ENCODE measurements at places on chromosomes 7 and 10.

- DNase-seq = no peak
Measured at GRCh38 chr10:90274721-90275468, 573.5 kb downstream of the KIF20B start.

- DNase-seq = no peak
Measured at GRCh38 chr10:630581-631073, 58.8 kb downstream of the DIP2C start.

DNA sequence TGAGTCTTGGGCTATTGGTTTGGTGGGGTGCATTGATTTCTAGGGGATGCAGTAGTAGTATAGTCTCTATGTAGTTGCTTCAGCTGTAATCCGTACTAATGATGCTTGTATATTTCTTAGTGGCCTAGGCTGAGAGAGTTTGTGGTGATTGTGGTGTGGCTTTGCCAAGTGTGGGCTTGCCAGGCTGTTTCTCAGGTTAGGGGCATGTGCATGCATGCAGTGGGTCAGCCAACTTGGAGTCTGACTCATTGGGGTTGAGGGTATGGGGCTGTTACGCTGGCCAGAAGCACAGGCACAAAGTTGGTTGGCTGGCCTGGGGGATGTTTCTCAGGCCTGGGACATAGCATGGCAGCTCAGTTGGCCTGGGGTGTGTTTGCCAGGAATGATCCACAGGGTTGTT lies 25.7 kb upstream of the PLA2G12B start:
- DNase-seq = no peak

DNA sequence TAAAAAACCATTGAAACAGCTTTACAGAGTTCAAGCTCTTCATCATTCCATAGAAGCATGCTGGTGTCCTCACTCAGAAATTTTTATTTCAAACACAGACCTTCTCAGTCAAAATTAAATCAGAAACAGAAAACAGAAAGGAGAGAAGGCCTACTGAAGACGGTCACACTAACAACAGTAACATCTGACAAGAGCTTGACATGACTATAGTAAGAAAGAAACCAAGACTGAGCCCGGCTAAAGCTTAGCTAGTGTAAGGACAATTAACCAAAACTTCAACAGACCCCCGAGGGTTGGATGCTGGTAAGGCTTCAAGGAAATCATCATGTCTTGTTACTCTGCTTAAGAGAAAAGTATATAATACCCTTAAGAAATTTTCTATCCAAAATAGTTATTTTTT lies 38.6 kb downstream of the MTPN start:
- no peak for DNase-seq

DNA sequence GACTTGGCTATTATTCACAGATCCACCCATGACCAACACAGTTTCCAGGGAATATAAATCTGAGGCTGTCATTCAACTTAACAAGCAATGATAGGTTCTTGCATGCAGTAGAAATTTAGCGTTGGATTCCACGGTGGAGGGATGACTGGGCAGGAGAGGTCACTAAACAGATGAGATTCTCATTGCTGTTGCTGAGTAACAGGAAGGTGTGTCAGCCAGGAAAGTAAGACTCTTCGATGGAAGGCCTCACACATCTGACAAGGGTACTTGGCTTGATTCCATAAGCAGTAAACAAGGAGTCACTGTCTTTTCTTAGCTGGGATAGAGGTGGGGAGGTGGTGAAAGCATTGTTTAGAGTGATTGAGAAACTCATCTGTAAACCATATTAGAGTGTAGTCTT lies 1152.0 kb downstream of the SORCS3 start:
- DNase-seq = no peak

GRCh38 chr7:11538751-11539299 lies 293.2 kb downstream of the THSD7A start:
- no peak for DNase-seq

DNA sequence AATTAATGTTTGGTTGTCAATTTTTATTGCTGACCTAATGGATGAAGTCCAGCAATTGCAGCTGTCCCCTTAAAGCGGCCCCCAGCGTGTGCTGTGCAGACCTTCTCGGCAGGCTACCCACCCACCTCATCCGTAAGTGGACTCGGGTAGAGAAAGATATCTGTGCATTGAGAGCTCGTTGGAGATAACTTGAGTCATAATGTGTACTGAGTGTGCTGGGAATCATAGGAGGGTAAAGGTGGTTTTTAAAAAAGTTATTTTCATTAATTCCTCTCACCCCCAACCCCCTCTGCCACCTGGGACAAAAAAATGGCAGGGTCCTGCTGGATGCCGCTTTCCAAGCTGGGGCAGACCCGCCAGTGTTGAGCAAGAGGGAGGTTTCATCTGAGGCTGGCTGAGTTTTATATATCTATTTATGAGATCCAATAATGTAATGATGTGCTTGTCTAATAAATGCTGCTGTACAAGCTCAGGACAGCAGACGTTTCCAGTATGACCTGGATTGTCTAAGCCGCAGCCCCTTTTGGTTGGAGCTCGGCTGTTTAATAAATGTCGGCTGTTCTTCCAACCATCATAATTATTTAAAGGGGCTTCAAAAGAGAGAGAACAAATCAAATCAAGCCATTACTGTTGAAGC lies 119.1 kb downstream of the NKX6-2 start:
- DNase-seq = no peak

DNA sequence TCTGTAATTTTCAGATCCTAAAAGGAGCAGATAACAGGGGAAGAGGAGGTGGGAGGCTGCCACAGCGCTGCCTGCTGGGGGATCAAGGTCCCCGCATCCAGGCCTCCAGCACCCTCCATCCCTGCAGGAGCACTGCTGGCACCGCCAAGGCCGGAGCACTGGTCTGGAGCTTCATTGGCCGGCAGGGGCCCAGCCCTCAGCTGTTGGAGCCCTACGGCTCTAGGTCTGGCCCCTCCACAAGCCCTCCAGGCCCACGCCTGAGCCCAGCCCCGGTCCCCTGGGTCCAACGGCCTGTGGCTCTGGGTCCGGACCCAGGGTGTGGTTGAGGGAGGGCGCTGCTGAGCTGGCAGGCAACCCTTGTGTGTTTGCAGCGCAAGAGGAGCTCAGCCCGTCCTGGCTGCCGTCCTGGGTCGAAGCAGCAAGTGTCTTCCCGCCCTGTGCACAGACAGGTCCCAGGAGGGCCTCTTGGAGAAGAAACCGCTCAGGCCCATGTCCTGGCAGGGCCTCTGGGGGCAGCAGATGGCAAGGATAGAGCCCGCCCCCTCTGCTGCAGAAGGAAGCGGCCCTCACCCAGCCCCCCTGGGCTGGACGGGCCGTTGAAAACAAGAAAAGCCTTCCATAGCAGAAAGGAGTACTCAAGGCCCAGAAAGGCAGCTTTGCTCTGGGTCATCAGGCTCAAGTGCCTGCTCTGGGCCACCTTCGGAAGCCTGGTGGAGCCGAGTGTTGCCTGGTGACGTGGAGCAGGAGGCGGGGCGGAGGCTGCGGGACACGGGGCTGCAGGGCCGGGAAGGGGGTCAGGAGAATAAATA lies 54.3 kb upstream of the TNRC18 start:
- DNase-seq = peak; percentile 44

DNA sequence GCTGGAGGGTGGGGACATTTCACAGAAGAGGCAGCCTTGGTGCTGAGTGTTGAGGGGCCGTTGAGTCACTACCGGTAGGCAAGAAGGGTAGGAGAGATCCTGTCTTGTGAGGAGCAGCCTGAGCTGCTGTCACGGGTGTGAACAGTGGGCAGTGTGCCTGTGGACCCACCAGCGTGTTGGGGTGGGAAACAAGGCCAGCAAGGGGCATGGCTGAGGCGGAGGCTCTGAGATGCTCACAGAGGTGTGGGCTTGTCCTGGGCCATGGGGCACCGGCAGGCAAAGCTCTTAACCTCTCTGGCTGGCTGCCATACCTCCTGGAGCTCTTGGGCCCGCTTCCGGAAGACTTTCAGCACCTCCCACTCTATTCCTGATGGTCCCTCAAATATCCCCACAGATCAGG lies 33.6 kb upstream of the SMARCD3 start:
- DNase-seq = no peak

DNA sequence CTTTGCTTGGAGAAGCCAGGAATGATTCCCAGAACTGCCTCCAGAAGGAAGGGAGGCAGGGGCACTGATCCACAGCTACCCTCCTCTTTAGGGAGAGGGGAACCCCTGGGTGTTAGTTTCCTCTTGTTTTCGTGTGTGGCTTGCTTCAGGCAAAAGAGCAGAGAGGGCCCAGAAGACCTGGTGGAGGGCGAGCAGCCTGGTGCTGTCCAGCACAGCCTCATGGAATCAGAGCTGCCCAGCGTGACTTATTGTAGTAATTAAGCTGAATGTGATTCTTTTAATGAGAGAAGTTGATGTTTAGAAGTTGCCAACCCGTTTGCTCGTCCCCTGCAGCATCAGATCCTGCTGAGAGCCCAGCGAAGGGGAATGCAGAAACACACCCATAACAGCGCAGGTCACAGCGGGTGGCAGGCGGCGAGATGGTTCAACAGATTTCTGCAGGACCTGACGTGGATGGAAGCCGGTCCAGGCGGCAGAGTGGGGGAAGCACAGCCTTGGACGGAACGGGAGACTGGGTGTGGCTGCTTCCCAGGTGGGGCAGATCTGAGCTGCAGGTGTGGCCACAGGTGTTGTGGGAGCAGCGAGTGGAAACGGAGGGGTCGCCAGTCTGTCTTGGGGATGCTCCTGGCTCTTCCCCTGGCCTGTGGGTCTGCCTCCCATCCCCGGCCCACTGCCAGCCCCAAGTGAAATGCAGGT lies 53.7 kb upstream of the SHH start:
- DNase-seq = no peak

DNA sequence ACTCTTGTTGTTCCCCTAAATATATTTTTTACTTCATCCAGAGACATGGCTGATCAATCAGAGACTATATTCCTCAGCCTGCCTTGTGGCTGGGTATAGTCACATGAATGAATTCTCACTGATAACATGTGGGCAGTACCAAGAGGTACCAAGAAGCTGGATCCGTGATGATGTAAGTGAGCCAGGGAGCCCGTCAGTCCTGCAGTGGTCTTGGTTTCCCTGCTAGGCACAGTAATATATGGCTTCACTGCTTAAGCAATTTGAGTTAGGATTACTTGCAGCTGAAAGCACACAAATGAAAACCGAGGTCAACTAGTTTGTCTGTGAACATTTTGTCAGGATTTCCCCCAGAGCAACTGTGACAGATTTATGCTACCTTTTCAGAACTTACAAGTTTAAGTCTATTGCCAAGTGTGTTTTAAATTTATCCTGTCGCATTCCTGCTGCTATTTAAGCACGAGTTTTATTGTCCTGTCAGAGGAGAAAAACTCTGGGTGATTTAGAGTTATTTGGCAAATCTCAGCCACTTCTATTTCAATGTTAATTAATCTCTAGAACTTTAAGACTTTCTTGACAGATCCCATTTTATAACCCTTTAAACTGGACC lies 381.8 kb downstream of the PHF14 start:
- DNase-seq = no peak

DNA sequence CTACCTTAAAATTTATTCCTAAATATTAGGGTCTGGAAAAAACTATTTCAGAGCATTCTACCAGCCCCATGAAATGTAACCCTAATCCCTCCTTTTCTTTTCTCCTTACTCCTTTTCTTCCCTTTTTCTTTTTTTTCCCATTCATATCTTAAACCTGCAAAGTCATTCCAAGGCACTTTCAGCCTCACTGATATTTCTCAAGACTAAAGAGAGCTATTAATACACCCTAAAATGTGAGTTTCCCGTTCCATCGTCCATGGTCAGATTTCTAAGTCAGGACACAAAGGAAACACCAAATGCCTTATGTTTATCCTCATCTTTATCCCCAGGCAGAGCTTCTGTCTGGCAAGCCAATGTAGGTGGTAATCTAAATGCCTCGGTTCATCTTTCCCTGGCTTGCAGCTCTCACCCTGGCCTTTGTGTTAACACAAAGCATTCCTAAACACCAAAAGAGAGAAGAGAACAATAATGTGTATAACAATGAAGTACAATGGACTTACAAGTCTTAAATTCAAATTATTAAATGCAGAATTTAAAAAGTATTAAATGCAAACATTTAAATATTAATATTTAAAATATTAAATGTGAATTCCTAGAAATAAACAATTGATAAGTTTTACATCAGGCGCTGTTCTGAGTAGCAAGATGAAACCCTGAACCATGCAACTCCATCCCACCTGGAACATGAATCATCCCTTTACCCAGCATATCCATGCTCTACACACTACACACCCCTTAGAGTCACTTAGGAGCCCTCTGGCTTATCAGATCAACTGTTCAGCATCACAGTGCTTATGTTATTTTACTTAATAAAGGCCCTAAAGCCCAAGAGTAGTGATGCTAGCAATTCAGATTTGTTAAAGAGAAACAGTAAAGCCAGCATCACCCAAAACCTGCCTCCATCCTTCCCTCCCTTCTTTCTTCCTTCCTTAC lies 26.8 kb downstream of the MICU1 start:
- DNase-seq = no peak

GRCh38 chr7:79063019-79063698 lies 390.3 kb downstream of the MAGI2 start:
- DNase-seq = no peak
